Choroid plexus epithelial cell (primary cell): ENCODE measurements at places on chromosomes 16 and 17.

GRCh38 chr16:56580391-56581048, 8.8 kb upstream of the MT3 start:
- DNase-seq, result no peak

- peak; percentile 1 for DNase-seq
Measured at GRCh38 chr17:33113276-33113990, 121.8 kb downstream of the SPACA3 start.

DNA sequence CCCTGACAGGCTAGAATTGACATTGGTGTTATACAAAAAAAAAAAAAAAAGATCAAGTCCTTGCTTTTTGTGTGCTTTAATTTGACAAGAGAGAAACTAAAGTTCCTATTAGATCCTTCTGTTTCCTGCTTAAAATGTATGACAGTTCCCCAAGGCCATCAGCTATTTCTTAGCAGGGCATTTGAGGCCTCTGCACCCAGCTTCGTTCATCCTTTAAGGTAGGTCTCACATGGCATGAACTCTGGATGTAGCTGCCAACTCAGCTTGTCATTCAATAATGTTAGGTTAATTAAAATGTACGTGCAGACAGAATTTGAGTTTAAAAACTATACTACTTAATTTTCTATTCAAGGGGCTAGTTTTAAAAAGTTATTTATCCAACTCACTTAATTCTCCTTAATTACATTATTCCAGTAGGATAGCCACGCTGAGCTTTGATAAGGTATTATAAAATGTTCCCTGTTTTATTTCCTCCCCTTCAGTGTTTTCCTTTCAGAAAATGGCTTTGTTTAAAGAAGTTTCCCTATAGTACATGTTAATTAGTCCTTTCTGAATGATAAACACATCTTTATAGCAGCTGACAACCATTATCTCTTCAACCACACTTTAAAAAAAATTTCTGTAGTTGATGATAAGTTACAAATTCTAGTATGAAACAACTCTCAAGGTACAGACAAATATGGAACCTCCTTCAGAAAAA, 1.2 kb upstream of the RFFL start:
- DNase-seq, result no peak

DNA sequence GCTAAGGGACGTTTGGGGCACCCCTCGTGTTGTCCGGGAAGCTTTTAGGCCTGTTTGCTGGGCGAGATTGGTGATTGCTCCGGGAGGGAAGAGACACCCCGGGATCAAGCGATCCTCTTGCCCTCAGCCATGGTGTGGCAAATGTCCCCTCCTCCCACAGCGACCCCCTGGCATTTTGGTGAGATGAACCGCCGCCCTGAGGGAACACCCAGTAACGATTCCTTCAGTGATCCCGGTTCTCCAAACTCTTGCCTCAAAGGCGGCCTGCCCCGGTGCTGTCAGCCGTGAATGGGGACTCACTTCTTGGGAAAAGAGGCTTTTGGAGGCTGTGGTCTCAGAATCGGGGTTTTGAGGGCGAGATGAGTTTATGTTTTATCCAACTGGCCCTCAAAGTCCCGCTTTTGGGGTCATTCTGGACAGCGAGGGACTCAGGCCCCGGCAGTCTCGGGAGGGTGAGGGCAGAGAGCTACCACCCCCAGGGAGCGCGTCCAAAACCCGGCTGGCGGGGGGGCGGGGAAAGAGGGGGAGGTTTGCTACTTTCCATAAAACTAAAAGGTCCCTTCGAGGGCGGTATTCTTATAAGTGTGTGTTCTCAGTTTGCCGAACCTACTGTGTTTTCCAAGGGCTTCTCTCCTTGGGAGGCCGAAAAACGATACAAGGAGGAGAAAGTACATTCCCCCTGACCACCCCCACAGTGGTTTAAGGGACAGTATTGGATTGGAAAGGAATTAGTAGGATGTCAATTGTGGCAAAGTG, 232.7 kb downstream of the MRTFB start:
- DNase-seq, result no peak

DNA sequence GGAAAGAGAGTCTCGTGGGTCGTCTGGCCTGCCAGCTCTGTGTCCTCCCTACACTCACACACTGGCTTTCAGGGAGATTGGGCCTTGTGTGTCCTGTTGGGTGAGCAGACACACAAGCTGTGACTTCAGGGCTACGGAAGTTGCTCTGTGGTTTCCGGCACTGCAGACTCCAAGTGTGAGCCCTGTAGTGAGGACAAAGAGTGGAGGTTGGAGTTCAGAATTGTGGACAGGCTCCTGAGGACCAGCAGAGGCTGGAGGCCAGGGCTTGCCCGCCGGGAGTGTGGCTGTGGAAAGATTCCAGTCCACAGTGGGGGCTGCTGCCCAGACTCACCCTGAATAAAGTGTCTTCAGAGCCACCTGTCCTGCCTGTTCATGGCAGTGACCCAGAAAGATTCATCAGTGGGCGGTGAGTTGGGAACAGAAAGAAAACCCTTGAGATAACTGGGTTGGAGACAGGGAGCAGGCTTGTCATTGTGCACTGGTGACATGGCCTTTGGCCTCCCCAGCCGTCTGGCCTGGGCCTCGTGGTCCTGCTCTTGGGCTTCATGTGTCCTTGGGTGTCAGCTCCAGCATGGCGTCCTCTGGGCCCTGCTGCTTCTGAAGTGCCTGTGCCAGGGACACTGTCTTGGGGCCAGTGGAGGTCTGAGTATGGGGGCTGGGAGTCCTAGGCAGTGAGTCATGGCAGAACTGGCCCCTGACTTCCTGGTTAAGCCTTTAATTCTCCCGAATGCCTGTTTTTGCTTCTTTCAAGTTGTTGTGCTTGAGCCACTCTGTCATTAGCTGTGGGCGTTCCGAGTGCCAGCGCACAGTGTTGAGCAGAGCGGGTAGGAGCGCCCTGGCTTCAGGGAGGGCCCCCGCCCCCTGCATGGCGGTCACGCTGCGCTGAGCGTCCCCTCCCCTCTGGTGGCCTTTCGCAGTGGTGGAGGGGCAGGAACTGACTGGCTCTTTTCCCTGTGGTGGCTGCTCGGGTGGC, 19.9 kb upstream of the ZNF750 start:
- DNase-seq, result peak; percentile 70
